ENCODE measurements at places on chromosomes 2 and 18.

DNA sequence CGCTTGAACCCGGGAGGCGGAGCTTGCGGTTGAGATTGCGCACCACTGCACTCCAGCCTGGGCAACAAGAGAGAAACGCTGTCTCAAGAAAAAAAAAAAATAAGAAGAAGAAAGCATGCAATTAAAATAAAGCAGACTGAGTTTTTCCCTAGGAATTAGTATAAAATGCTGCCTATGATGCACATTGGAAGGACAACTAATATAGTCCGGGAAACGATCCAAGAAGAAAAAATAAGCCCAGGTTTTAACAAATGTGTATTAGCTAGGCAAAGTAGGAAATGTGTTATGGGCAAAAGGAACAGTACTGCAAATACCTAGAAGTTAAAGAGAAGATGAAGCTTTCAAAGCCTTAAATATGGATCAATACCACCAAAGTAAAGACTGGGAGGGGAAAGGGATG lies 64.0 kb downstream of the SPIRE1 start:
- DNase-seq: no peak

DNA sequence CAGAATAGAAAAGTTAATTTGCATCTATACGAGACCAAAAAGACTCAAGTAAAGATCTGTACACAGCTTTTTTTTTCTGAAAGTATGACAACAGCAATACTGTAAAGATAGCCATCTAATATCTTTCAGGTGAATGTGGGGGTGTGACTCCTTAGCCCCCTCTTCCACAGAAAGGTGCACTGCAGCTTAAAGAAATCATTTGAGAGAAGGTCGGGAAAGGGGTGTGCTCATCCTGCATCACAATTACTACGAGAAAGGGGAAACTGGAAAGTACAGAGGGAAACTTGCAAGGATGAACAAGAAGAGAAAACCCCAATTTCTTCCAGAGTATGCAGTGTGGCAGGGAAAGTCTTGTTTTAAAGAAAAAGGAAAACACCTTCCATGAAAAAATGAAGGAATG lies 255.6 kb downstream of the CCDC178 start:
- no peak for DNase-seq

GRCh38 chr2:112065966-112066365 lies 10.9 kb downstream of the TMEM87B start:
- DNase-seq: no peak

- no peak for DNase-seq
Measured at GRCh38 chr2:66699416-66699792, 264.5 kb downstream of the MEIS1 start.

- DNase-seq: no peak
Measured at GRCh38 chr2:186841940-186842339, 7.0 kb downstream of the ZSWIM2 start.

- no peak for DNase-seq
Measured at GRCh38 chr2:210559182-210559581, 2.8 kb downstream of the CPS1 start.

Data from activated CD8-positive, alpha-beta T cell treated with anti-CD3 and anti-CD28 coated beads for 36 hours (primary cell).